ENCODE measurements at places on chromosomes 7 and 10.
A peak's percentile ranks its signal among the peaks of the same experiment; 100 is the strongest.

DNA sequence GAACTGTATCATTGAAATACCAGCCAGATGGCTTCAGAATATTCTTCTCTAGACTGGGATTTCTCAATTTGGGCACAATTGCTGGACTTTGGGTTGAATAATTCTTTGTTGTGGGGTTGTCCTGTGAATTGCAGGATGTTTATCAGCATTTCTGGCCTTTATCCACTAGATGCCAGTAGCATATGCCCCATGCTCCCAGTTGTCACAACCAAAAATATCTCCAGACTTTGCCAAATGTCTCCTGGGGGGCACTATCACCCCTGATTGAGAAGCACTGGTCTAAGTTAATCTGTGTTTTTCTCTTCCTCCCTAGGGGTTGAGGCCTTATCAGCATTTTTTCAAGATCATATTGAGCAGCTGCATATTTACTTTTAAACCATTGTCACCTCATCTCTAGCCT lies 204.9 kb upstream of the SP8 start:
- no peak for DNase-seq

DNA sequence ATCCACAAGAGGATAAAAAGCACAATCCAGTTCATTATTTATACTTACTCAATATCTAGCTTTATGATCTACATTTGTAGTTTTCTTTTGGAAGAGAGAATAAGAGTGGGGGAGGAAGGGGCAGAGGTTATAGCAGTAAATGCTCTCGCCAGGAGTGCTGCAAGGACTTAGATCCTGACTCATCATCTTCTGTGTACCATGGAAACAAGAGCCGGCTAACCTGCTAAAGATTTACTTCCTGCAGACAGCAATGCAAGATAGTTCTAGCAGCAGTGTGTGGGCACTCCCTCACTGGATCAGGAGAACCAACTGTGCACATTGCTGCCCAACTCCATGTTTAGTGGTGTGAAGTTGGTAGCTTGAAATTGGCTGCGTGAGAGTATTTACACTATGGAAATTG lies 47.7 kb upstream of the TRIL start:
- no peak for DNase-seq

DNA sequence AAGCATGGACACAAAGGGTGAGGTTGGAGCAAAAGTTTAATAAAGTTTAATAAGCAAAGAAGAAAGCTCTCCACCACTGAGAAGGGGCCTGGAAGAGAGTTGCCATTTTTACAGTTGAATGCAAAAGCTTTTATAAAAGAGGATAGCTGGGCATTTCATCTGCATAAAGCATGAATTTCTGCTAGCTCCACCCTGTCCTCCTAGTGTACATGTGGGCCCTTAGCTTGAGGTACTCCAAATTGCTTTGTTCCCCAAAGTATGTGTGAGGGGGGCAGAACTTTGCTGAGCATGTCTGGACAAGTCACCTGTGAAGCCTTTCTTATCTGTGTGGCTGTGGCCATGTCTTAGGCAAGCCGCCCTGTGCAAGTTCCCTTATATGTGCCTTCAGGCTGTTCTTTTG lies 22.6 kb upstream of the CROT start:
- no peak for DNase-seq

DNA sequence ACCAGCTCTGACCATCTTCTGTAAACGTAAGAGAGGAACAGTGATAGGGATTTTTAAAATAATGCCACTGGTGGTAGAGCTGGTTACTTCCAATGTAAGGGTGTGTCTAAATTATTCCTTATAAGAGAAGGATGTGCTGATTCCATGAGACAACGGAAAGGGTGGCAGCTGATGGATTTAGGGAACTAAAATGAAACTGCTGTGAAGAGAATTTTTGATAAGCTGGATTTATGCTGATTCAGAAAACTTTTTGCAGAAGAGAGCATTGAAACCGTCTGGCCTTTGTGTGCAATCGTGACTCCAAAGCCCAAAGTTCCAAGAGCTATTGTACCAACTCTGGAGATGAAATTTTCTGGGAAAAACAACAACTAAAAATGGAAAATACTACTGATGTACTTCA lies 301.0 kb downstream of the PRPF18 start:
- no peak for DNase-seq

DNA sequence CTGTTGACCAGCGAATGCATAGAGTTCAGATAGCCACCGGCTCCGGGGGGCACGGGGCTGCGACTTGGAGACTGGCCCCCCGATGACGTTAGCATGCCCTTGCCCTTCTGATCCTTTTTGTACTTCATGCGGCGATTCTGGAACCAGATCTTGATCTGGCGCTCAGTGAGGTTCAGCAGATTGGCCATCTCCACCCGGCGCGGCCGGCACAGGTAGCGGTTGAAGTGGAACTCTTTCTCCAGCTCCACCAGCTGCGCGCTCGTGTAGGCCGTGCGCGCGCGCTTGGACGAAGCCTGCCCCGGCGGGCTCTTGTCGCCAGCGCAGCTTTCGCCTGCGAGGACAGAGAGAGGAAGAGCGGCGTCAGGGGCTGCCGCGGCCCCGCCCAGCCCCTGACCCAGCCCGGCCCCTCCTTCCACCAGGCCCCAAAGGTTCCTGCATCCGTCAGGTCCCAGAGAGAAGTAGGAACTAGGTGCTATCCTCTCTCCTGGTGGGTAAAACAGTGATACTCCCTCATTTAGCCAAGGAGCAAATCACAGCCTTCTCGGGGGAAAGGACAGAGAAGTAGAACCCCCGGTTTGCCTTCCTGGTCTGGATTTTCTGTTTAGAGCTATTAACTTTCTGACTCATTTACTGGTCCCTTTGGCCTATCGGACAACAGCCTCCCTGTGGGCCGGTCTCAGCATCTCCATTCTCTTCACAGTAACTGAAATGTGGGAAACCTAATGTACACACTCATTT lies 6.1 kb upstream of the HOXA2 start:
- no peak for DNase-seq

DNA sequence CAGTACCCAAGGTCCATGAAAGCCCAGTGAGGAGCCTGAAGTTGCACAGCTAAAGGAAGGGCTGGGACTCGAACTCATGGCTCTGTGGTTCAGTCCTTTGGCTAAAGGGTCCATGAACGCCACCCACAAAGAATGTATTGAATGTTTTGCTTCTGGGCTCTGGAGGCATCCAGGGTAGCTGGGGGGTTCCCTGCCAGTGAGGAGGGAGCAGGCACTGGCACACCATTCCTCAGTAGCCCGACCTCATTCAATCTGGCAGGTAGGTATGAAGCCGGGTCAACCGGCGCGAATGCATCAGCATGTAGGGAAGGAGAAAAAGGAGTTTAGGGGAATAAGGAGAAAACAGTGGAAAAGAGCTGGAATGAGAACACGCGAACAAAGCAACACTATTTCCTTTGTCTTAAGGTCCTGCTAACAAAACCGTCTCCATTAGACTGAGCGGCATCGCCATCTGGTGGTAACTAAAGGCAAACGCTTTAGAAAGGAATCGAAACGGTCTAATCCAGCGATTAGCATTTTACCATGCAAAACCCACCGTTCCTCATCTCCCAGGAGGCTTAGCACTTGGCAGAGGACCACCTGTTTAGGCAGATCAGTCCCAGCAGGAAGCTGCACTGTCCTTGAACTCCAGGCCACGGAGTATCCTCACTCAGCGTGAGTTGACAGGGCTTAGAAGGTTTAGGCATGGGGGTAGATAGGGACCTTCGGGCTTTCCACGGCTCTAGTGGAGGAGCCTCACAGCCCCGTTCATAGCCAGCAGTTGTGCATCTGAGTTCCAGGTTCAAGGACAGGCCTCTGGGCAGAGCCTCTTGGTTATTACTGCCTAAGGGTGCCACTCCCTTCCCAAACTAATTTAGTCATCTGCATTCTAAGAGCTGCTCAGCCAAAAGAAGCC lies 122.8 kb downstream of the UBE2H start:
- DNase-seq = peak; percentile 72
